ENCODE measurements at places on chromosomes 3 and 15. TPM values are rescaled to one million over a fixed set of nuclear protein-coding genes. Genes with fewer than 3 reads are reported as not detected.

GRCh38 chr15:66756295-66756694 is 54.3 kb downstream of the SMAD6 start:
- DNase-seq: no peak

DNA sequence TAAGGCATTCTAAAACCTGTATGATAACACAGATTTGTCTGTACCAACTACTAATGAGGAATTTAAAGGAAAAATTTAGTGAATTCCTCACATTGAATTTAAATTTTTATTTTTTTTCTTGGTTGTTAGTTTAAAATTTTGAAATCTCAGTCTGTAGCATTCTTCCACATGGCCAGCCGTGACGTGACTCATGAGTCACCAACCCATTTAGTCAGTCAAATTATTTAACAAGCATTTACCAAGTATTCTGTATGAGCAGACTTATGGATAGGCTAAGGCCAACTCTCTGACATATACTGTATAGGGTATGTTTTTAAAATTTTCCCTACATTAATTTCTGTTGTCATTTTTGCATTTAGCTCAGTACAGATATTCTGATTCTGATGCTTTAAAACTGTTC is 112.9 kb downstream of the CNTN4 start:
- DNase-seq: no peak

The CLN6 gene
- total RNA-seq: 16.6 TPM

- no peak for DNase-seq
These were observed 5.7 kb upstream of the CCR5 start for GRCh38 chr3:46365041-46365440.

DNA sequence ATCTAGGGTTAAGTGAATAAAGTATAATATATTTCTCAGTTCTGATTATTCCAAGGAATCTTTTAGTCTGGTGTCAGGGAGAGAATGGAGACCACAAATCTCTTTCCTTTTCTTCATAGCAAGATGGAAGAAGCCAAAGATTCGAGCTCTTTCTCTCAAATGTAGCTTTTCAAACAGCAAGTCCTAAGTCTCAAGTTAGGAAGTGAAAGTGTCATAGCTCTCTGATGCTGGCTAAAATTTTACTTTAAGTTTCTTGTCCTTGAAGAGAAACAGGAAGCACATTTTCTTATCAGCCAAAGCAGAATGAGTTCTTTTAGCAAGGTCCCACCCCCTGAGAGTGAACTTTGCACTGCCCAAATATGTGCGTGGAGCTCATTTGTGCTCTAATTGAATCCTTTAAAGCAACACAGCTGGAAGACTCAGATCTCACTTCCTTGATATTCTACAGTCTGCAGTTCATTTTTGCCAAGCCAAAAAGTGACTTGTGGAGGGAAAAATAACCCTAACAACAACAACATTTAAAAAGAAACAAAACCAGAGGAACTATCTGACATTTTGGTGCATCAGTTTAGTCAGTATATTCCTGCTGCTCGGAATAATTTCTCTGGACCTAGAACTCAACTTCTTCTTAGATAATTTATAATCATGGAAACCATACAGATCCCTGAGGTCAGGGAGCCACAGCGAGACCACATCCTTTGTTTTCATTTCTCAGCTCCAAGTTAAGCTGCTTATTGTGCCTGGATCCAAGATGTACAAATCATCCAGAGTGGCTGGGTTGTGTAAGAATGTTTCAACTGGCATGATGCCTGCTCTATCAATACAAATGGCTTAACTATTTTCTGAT is 238.7 kb upstream of the P2RY1 start:
- peak; percentile 94 for DNase-seq

The MUC13 gene
- not detected for total RNA-seq

GRCh38 chr3:186281176-186281575 is 80.9 kb downstream of the DGKG start:
- no peak for DNase-seq

GRCh38 chr3:29822071-29822470 is 541.2 kb downstream of the RBMS3 start:
- peak; percentile 5 for DNase-seq

DNA sequence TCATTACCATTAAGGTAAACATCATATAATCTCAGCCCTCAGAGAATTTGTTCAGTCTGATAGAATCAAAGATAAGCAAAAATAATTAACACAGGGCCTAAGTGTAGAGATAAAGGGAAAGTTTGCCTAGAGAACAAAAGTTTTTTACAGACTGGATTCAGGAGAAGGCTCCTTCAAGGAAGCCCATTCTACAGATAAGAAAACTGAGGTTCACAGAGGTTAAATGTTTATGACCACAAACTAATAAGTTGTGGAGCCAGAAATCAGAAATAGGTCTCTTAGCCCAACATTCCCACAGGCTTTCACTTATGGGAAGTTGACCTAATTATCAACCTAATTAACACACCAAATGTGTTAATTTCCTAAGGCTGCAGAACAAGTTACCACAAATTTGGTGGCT is 110.7 kb downstream of the ZMAT3 start:
- no peak for DNase-seq

DNA sequence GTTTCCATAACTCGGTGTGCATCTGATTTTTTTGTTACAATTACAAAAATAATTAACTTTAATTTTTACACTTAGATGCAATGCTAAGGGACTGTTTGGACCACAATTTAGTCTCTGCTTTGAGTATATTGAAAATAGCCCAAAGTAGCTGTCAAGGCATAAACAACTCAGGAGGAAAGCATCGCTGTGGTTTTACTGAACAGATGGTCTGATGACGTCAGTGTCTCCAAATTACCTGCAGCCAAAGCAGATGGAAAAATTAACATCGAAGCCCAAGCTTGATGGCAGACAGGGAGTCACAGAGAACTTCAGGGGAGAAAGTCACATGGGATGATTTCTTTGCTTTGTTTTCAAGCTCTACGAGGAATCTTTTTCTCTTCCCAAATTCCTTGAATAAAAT is 83.1 kb upstream of the PLCL2 start:
- DNase-seq: no peak

- no peak for DNase-seq
These were observed 187.9 kb upstream of the LPP start for GRCh38 chr3:187966096-187966495.

GRCh38 chr3:3772338-3772737 is 26.9 kb upstream of the LRRN1 start:
- DNase-seq: no peak

DNA sequence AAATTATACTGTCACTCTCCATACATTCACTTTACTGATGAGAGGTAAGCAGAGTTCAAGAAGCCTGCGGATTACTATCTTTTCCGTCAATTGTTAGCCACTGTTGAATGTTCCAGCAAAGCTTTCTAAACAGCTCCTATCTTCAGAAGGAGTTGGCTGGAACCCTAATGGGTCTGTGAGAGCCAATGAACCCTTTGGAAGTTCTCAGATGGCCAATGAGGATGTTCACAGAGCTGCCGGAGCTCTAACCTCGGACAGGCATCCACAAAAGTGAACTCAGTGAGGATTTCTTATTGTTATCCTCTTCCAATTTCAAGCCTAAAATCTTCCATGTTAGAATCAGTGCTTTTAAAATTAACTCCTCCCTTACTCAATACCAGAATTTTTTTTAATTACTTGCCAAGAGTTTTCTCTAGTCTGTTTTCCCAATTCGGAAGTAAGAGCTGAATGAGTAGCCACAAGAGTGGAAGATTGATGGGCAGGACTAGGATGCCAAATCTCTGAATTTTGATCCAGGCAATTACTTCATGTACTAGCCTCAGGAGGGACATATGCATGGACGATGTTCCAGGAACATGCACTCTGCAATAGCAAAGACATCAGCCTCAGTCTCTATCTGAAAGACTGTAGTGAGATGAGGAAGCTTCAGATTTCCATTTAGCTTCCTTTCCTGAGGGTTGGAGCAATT is 78.1 kb downstream of the AGBL1 start:
- DNase-seq: no peak

The GREM1 gene
- total RNA-seq: 0.07 TPM

- DNase-seq: peak; percentile 98
These were observed at the start of gene TMF1 for GRCh38 chr3:69051756-69052471. Gene TMF1 (minus strand): TSS chr3:69052333. CDS start chr3:69052086, 247 bp downstream.

DNA sequence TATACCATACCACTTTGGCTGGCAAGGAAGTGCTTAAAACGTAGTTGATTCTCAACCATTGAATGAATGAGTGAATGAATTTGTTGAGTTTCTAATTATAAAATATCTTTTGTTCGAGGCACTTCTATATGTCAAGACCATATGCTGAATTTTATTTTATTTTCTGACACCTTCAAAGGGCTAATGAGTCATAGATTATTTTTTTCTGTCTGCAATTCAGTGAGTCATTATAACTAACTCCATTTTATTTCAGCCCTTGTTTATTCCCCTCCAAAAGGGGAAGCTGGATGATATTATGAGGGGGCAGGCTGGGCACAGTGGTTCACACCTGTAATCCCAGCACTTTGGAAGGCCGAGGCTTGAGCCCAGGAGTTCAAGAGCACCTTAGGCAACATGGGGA is 142.4 kb downstream of the P2RY1 start:
- DNase-seq: no peak

DNA sequence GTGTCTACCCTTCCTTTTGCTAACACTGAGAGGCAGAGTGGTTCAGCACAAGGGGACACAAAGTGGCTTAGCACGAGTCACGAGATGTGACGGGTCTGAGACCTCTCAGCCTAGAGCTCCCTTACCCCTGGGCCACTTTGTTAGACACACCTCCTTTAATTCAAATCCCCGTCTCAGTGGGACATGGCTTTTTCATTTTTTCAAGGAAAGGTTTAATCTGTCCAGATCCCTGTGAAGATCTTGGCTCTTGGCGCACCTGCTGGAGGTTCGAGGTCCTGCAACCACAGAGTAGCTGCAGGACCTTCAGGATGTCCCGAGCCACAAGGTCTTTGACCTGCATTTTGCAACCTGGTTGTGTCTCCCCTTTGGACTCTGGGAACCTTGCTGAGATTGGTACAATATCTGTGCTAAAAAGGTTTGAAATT is 52.0 kb downstream of the LPP start:
- DNase-seq: no peak

DNA sequence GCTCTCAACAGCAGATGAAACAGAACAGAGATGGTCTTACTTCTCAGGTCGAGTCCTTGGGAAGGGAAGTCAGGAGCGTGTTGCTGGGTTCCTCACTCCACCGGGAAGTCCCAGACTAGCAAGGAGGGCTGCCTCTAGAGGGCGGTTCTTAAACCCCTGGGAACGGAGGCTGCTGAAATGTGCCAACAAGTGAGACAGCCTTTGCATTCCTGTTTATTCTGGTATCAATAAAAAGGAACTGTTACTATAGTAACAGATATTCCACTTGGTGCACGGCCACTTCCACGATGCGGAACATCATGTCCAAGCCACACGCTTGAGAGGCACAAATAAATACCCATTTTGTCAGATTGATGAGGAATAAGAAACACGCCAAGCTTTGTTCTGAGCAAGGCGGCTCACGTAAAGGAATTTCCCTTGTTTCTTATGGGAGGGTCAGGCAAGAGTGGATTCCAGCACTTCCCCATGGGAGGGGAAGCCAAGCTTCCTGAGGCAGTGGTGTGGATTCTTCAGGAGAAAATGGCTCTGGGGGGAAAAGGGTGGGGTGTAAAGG is at the start of gene FAM107A:
FAM107A (minus strand) TSS at position 123 of the 553 bp plus-strand sequence. CDS start 7,531 bp downstream, outside the sequence.
- peak; percentile 77 for DNase-seq

GRCh38 chr3:172038798-172039435 is 461 bp upstream of the FNDC3B start:
- no peak for DNase-seq

GRCh38 chr15:42158941-42159340 is 2.5 kb upstream of the PLA2G4F start:
- DNase-seq: no peak

DNA sequence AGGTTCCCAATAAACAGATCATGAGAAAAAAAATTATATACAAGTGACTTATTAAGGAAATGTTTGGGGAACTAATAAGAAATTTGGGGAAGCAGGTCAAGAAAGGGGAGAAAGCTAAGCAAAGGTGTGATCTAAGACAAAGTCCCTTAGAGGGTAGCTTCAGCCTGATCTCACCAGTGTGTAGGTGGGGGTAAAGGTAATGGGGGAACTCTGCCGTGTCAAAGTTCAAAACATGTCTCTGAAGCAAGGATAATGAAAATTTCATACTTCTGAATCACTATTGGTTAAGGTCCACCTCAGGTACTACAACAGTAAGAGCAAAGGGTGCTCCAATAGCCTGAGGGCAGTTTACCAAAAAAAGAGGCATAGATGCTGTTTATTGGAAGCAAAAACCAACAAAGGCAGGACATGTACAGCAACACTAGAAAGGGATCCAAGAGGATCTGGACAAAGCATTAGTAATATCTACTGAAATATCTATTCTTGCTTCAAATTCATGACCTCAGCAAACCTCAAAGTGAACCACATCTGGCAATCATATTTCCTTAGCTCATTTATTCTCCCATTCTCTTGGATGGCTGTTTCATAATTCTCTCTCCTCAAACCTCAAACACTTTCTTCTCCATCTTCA is 6.9 kb downstream of the ACAD11 start:
- no peak for DNase-seq

The NOX5 gene
- total RNA-seq: under 0.01 TPM

DNA sequence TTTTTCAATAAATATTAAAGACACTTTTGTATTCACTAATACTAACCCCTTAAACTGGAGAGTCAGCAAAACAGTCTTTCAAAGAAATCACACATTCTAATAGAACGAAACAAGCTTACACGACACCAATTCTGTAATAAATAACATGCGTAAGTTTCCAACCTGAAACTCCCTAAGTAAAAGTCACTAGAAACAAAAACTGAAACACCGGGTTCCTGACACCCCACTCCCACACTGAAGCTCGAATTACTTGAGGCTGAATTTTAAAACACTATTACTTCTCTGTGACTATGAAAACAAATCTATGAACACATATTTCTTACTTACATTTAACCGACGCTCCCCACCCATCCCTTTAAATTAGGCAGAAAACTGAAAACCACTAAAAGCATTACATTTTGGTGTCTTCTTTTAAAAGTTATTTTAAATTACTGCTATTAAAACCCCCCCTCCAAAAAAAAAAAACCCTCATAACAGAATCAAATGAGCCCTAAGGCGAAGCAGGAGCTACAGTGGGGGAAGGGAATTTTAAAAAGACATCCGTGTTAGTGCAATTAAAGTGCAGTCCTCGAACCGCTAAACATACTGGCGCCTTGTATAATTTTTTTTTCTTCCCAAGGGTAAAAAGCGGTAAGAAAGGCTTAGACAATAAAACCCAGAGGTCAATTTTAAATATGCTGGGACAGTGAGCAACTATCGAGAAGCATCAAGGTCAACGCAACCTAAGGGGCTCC is 878 bp downstream of the SPPL2A start:
- DNase-seq: no peak

GRCh38 chr15:99453637-99454030 is 112.2 kb upstream of the MEF2A start:
- no peak for DNase-seq

GRCh38 chr3:13007251-13007941 is 65.8 kb downstream of the IQSEC1 start:
- DNase-seq: no peak

DNA sequence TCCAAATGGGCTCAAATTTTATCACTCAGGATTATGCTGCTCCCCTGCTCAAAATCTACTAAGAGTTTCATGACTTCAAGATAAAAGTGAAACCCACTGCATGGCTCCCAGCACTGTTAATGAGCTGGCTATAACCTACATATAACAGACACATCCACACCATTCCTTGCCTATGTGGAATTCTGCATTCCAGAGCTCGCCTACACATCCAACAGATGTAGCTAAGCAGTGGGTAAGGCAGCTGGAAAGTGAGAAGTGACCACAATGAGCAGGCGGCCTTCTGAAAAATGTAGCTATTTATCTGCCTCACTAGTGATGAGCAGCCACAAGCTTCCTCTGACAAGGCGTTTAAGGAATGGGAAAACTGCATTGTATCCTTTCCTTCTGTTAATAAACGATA is 92.0 kb upstream of the TRIM42 start:
- DNase-seq: no peak

- DNase-seq: no peak
These were observed 107.5 kb downstream of the WNT7A start for GRCh38 chr3:13772321-13772745.

The KNG1 gene
- not detected for total RNA-seq

Measured in pulmonary artery endothelial cell (primary cell).